Coronary artery (tissue), 2 donors: ENCODE measurements at places on chromosomes 2 and 18.

GRCh38 chr2:211067029-211067428 is 510.6 kb downstream of the CPS1 start:
- no peak for DNase-seq

GRCh38 chr2:233331536-233331935 is 22.8 kb upstream of the DGKD start:
- DNase-seq, result no peak

DNA sequence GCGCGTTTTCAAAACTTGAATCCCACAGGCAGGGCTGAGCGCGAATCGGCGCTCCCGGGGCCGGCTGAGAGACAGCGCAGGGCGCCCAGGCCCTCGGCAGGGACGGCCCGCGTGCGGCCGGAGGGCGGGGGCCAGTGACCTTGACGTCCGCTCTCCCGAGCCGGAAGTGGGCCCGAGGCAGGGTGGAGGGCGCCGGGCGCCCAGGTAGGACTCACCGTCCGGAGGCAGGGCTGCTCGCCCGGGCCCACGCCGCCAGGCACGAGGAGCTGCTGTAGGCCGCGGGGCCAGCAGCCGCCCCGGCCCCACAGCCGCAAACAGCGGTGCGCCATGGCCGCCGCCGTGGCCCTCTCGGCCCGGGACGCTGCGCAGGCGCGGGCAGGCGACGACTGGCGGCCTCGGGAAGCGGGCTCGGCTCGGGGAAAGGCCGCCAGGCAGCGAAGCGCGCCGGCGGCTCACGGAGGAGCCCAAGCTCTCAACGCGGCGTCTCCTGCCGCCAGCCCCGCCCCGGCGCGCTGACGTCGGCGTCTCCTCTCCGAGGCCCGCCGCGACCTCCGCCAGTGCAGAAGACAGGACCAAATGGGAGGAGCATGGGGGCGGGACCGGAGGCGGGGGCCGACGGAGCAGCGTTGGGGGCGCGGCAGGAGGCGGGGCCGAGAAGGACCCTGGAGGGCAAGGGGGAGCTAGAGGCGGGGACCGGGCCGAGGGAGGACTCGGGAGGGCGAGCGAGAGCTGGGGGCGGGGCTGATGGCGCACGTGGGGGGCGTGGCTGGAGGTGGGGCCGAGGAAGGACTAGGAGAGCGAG is at the start of gene AFG3L2:
Gene AFG3L2, minus strand, starts transcription at position 474 of the 802 bp plus-strand sequence. Its CDS starts 145 bp downstream, at position 329.
- DNase-seq, result peak; percentile 100

DNA sequence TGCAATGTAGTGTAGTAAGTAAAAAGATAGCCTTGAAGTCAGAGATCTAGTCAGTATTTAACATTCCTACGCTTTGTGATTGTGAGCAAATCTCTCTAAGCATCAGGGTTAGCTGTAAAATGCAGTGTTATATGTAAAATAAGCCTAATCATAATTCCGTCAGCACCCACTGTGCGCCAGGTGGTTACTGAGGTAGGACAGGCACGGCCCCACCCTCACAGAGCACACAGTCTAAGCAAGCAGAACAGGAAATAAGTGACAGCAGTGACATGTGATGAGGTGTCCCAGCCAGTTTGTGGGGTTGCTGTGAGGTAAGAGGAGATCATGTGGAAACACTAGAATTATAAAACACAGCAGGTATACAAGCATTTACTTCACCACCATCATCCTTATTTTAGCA is 267.1 kb downstream of the ICOS start:
- DNase-seq, result no peak

DNA sequence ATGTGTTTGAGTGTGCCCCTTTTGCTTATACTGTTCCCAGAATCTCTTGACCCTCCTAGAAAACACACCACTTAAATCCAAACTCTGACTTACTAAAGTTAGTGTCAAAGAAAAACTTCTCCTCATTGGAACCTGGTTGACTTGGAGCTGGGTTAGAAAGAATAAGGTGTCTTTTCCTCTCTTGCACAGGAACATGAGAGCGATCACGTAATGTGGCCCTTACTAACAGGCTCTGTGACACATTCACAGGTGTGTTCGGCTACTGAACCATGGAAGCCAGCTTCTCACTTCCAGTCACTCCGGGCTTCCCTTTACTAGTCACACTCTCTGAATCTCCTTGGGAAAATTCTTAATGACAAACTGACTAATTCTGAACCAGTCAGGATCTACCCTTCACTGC is 5.4 kb upstream of the POU3F3 start:
- DNase-seq, result no peak

- DNase-seq, result no peak
These were observed 247.0 kb downstream of the AGAP1 start for GRCh38 chr2:235740821-235741220.

DNA sequence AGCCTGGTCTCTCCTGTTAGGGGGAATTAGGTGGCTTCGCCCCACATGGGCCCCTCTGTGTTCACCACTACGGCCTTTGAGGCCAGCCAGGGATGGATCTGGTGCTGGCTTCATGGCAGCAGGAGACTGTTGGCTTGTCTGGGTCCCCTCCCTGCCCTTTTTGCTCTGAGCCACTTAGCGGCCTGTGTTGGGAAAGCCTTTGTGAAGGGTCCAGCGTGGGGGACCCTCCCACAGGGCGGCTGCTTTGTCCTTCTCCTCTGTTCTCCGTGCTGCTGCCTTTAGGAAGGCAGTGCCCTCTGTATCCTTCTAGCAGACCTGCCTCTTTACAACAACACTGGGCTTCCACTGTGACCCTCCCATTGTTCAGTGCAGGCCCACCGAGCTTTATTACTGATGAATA is 118.4 kb downstream of the TSN start:
- DNase-seq, result no peak

DNA sequence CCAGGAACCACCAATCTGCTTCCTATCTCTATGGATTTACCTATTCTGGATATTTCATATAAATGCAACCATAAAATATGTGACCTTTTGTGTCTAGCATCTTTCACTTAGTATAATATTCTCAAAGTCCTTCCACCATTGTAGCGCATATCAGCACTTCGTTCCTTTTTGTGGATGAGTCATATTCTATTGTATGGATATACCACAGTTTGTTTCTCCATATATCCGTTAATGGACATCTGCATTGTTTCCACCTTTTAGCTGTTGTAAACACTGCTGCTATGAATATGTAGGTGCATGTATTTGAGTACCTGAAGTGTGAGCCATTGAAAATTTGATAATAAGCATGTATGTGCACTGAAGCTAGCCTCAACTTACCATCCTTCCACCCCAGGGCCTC is 80.1 kb downstream of the NBAS start:
- no peak for DNase-seq

DNA sequence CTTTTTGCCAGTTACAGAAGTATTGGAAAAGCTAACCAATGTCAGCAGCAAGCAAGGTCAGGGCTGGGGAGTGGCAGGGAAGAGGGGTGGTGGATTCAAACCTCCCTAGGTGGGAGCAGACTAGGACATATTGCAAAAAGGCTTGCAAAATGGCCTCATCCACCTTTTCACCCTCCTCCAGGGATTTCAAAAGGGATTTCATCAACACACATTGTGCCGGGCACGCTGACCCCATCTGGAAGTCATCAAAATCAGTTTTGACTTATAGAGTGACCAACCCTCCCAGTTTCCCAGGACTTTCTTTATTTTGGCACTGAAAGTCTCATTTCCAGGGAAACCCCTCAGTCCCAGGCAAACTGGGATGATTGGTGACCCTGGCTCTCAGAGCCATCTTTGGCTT is 94.7 kb downstream of the BIN1 start:
- no peak for DNase-seq

- DNase-seq, result no peak
These were observed 111.2 kb downstream of the PLB1 start for GRCh38 chr2:28606986-28607441.

DNA sequence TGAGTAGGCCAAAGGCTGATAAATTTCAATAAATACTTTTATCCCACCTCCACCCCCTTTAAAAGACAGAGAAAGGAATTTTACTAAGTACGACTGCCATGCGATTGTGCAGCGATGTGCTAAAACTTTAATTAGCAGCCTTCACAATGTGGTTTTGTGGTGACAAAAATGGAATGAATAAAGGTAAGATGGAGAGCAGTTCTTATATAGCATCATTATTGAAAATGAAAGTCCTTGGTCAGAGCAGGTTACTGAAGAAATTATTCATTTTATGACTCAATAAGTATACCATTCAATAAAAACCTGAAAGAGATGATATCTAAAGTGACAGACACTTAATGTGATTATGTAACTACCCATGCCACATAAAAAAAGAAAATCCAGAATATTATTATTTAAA is 33.2 kb upstream of the MTIF2 start:
- DNase-seq, result no peak

- no peak for DNase-seq
These were observed 34.9 kb downstream of the NAB1 start for GRCh38 chr2:190683802-190684201.

DNA sequence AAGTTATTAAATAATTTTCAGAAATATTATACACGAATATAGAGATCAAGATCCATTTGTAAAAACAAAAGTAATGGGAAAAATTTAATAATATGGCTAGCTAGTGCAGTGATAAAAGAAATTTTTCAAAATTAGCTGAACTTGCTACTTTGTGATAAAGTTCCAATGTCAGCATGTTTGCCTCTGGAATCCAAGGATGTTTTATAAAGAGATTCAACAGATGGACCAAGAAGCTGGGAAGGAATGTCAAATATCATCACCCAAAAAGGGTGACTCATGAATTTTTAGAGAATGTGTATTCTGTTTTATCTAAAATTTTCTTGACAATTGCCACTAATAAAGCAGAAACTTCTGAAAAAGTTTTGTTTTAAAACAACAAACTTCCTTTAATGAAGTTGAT is 95.3 kb downstream of the FSIP2 start:
- no peak for DNase-seq

DNA sequence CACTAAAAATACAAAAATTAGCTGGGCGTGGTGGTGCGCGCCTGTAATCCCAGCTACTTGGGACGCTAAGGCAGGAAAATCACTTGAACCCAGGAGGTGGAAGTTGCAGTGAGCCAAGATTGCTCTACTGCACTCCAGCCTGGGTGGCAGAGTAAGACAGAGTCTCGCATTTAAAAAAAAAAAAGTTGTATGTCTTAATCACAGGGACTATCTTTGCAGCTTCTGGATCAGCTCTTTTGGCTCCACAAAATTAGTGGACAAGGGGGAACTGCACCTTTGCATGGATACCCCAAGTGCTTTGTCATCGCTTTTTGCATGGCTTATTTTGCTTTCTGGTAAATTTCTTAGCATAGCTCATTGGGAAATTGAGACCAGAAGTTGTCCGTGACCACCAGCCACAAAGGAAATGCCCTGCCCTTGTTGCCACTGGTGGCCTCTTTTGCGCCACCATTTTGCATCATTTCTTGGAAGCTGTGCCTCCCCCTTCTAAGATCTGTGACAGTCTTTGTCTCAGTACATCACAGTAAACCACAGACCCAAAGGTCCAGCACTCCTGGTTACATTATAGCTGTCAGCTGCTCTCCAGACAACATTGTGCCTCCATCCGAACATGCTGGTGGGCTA is 43.9 kb upstream of the PCBP1 start:
- DNase-seq, result peak; percentile 68

DNA sequence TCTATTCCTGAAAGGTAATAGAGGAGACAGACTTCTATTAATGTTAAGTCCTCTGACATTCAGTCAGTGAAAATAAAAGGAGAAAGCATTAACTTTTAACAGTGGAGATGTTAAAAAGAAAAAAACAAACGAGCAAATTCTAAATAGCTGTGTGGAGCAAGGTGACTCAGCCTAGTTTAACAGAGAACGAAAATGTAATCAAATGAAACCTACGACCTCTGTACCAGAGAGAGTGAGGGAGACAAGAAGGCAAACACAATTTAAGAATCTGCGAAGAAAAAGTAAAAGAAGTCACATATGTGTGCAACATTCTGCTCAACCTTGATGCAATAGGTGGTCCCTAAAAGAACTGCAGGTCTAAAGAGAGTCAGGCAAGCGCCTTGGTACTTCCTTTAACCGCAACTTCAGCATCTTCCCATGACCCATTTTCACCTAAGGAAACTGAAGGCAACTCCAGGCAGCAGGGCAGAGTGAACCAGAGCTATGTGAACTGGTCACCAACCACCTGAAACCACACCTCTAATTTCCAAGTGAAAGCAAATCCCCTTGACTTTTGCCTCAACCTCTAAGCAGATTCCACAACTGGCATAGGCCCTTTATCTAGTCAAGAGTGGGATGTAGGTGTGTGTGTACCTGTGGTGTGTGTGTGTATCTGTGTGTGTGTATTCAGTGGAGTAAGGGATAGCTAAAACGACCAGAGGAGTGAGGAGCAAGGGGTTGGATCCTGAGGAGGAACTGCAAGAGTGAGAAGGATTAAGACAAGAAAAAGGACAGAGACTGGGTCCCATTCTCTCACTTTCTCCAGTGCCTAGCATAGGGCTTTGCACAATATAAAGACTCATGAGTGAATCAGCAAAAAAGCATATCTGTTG is 43.0 kb downstream of the FIGN start:
- DNase-seq, result no peak

DNA sequence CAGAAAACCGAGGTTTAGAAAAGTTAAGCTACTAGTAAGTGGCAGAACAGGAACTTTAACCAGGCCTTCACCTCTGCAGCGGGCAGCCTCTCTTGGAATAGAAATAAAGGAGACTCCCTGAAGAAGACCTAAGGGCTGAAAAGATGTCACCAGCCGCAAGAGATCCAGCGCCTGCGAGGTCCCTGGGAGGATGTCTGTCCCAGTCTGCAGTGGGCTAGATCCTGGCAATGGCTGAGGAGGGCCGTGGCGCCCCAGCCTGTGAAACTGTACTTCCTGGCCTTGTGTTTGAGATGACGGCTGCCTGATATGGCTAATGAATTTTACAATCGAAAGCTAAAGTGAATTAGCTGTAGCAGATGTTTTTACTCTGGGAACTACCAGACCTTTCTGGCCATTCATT is 300.6 kb upstream of the SALL3 start:
- no peak for DNase-seq

- no peak for DNase-seq
These were observed 229.5 kb upstream of the EPAS1 start for GRCh38 chr2:46067501-46068305.

DNA sequence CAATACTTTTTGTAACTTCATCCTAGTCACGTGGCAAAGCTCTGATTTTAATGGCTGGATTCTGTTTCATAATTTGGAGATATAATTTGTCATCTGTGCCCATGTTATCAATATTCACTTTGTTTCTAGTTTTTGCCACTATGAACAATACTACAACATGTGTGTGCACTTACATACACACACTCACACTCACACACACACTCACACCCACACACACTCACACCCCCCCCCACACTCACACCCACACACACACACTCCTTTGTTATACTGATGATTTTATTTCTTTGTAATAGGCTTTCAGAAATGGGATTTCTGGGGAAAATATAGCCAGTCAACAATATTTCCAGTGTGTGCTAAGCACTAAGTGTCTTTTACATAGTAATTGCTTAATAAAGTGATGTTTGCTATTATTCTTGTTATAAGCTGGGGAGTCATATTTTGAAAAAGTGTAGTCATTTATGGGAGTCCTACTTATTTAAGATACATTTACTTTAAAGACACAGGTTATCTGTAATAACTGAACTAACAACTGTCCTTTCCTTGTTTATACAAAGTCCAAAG is 22.8 kb upstream of the ROCK2 start:
- DNase-seq, result no peak

GRCh38 chr2:181484851-181485637 is 27.9 kb downstream of the ITGA4 start:
- no peak for DNase-seq
